Stimulated activated CD8-positive, alpha-beta memory T cell treated with anti-CD3 and anti-CD28 coated beads, Interleukin-4, amount 100 ng/mL, for 4 hours (primary cell): ENCODE measurements at places on chromosomes 16 and 17.

DNA sequence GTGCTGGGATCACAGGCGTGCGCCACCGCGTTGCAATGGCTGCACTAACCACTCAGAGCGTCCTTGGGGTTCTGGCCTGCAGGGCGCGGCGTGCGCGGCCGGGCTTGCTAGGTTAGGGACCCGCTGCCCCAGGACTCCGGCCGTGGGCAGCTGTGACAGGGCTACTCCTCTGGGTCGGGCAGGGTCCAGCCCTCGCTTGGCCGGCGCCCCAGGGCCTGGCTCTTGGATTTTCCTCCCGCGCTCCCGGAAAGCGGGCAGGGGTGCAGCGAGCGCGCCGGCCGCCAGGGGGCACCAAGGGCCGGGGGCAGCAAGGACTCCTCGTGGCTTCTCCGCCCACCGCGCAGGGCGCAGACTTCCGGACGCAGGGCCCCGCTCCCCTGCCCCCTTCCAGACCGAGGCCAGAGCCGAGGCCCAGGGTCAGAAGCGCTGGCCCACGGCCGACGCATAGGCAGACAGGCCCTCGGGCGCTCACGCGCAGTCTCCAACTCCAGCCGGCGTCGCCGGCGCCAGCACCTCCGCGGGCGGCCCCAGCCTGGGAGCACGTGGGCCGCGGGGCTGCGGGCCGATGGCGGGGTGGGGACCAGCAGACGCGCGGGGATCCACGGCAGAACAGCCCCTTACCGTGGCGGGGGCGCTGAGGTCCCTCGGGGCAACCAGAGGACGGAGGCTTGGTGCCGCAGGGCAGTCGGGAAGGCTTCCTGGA is 355 bp downstream of the TLE7 start:
- DNase-seq, result no peak

DNA sequence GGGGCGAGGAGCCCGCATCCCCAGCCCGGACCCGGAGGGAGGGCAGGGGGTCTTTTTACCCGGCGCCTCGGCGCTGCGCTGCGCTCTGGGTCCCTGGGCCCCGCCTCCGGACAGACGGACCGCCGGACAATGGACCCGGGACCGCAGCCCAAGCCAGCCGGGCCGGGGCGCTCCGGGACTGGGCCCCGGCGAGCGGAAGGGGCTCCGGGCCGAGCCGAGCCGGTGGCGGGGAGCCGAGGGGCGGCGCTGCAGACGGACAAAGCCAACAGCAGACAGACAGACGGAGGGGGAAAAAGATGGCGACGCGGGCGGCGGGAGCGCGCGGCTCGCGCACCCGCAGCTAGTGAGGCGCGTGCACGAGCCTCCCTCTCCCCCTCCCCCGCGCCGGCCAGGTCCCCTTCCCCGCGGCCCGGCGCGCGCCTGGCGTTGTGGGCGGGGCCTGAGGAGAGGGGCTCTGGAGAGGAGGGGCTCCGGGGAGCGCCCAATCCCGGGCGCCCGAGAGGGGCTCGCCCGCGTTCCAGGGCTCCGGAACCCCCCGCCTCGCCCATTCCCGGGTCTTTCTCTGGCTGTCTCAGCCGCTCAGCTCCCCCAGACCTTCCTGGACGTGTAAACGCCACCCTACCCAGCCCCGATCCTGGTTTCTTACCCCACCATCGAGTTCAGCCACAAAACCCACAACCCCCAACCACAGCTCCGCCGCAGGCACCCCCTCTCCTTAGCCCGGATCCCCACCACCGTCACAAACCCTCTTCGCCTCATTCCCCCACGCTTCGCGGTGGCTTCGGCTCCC is at the start of gene ZNF821:
ZNF821 (minus strand) TSS at position 334 of the 790 bp plus-strand sequence. CDS start 4,236 bp downstream, outside the sequence.
- peak; percentile 52 for DNase-seq

GRCh38 chr17:55717898-55718735 is 4.5 kb downstream of the TMEM100 start:
- peak; percentile 31 for DNase-seq

DNA sequence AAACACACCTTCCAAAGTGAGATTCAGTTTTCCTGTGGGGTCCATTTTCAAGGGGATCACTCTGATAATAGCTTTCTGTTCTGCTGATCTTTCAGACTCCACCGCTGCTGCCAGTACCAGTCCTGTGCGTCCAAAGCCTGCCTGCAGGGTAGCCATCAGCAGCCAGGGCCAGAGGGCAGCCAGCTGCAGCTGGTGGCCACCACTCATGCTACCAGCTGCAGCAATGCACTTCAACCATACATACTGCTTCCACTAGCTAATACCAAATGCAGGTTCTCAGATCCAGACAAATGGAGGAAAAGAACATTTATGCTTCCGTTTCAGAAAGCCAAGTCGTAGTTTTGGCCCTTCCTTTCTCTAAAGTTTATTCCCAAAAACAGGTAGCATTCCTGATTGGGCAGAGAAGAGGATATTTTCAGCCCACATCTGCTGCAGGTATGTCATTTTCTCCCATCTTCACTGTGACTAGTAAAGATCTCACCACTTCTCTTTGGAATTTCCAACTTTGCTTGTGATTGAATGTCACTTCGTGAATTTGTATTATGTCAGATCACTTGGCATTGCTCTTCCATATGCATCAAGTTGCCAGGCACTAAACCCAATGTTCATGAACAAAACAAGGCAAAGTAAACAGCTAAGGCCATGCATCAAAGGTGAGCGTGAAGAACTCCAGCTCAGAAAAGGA is 1.8 kb downstream of the RNF43 start:
- no peak for DNase-seq

DNA sequence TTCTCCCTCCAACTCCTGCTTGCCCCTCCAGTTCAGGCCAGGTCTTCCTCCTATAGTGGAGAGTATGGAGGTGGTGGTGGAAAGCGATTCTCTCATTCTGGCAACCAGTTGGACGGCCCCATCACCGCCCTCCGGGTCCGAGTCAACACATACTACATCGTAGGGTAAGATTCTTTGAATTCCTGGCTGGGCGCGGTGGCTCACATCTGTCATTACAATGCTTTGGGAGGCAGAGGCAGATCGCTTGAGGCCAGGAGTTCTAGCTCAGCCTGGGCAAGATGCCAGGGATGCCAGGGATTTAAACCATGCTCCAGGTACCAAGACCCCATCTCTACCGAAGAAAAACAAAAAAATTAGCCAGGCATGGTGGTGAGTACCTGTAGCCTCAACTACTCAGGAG is 1.4 kb downstream of the ZG16 start:
- DNase-seq, result no peak

- DNase-seq, result no peak
These were observed 34.4 kb downstream of the CMIP start for GRCh38 chr16:81478876-81479511.

DNA sequence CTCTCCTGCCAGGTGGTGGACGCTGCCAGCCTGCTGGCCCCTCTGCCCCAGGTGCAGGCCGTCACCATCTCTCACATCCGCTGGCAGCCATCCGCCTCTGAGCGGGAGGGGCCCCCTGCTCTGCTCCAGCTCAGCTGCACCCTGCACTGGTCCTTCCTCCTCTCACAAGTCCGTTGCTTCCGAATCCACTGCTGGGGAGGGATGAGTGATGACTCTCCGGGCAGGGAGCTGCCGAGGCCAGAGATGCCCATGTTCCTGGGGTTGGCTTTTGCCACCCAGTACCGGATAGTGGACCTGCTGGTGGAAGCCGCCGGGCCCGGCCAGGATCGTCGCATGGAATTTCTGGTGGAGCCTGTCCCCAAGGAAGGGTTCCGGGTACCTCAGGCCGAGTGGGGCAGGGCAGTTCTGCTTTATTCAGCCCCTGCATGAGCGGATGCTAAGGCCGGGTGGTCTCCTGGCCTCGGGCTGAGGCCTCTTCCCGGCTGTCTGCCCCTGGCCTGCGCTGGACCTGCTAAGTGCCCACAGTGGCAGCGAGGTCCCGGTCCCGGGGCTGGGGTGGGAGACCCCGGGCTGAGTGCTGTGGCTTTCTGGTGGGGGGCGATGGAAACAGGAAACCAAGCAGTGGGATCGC is 11.4 kb downstream of the ENGASE start:
- DNase-seq, result no peak

GRCh38 chr17:11135819-11136218 is 105.2 kb upstream of the SHISA6 start:
- DNase-seq, result no peak

DNA sequence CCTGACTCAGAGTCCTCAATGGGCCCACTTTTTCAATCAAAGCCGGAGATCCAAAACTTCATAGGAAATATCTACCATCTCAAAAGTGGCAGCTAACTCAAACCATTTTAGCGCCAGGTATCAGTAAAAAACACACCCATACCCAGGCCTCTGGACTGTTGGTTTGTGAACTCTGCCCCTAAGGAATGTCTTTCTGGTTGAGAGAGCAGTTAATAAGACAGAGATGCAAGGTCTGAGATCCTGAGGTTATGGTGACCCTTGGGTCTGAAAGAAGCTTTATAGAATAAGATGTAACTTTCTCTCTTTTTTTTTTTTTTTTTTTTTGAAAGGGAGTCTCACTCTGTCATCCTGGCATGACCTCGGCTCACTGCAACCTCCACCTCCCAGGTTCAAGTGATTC is 350.5 kb downstream of the SOX9 start:
- DNase-seq, result no peak

GRCh38 chr17:50871898-50872297 is 5.7 kb upstream of the TOB1 start:
- no peak for DNase-seq

DNA sequence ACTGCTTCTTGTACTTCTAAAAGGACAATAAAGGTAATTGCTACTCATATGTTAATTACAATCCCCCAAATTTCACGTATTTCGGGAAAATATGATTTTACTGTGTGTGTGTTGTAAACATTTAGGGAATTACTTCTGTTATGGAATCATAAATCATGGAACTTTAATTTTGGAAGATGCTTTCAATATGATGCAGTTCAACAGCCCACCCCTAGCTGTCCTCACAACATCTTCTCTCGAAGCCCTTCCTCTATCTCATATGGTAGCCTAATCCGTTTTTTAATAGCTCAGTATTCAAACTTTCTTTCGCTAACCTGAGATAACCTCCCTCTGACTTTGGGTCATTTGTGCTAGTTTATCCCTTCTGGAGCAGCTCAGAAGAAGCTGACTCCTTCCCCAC is 78.4 kb downstream of the ANKFN1 start:
- no peak for DNase-seq

DNA sequence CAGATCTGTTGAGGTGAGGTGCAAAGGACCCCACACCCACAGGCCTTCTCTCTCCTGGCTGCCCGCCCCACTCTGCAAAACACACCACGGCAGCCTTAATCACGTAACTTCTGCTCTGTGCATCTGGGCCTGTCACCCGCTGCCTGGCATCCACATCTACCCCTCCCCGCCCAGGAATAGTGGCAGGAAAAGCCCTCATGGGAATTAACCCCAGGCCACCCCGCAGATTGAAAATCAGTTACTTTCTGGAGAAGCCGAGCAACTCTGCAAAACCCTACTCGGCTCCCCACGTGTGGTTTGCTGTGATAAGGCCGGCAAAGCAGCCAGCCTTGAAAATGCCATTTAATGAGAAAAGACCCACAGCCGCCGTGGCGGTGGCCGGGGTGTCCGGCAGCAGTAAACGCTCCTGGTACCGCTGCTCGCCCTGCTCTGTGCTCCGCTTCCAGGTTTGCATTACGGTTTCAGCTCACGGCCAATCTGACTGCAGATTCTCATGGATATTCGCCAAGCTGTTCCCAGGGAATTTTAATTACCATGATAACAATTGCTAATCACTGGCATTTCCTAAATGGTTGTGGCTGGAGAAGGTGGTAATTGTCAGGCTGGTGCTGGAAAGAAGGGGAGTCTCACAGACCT is 78.0 kb upstream of the DOC2B start:
- DNase-seq, result no peak

GRCh38 chr17:78724999-78725398 is 57.1 kb downstream of the CYTH1 start:
- no peak for DNase-seq

DNA sequence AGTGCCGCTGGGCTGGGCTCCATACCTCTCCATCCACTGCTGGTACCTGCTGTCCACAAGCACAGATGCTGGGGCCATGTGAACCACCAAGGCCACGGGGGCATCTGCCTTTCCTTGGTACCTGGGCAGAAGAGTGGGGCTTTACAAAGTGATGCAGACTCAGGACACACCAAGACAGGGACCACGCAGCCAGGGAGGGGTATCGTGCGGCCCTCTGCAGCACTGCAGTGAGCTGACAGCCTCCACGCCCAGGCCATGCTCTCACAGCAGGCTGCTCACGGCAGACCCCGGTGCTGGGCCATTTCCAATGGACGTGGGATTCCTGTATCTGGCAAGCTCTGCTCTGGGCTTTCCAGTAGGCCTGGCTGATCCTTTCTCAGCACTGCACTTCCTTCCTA is 14.4 kb downstream of the ELAC2 start:
- DNase-seq, result no peak

- no peak for DNase-seq
These were observed 164.0 kb downstream of the VPS53 start for GRCh38 chr17:550463-551180.

DNA sequence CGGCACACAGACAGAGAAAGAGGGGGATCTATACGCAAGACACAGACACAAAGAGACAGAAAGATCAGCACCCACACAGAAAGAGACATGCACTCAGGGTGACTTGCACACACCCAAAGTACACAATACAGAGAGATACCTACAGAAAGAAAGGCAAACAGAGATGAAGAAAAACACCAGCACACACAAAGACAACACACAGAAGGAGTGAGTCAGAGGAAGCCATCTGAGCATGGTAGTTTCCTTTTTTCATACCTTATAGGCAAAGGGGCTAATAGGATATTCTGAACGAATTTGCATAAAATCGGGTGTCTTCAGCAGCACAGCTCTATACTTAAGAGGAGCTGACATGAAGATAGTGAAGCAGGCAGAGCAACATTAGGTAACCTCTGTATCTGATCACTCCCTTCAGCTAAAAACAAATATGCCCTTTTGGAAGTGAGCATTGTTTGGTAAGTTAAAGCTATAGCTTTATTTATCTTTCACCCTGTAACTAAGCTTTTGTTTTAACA is 198.6 kb downstream of the AATF start:
- DNase-seq, result no peak

GRCh38 chr17:28406473-28406814 is 432 bp upstream of the SLC46A1 start:
- no peak for DNase-seq

DNA sequence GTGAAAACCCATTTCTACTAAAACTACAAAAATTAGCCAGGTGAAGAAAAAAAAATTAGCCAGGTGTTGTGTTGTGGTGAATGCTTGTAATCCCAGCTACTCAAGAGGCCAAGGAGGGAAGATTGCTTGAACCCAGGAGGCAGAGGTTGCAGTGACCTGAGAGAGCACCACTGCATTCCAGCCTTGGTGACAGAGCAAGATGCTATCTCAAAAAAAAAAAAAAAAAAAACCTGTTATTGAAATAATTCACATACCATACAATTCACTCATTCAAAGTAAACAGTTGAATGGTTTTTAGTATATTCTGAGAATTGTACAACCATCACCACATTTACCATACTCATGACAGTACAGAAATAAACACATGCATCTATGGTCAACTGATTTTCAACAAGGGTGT is 31.0 kb downstream of the ZNRF1 start:
- DNase-seq, result no peak

- peak; percentile 50 for DNase-seq
These were observed 32.8 kb upstream of the NUDT16L1 start for GRCh38 chr16:4660454-4661007.
